Epithelial cell of esophagus (primary cell): ENCODE measurements at places on chromosomes 13 and 19.

DNA sequence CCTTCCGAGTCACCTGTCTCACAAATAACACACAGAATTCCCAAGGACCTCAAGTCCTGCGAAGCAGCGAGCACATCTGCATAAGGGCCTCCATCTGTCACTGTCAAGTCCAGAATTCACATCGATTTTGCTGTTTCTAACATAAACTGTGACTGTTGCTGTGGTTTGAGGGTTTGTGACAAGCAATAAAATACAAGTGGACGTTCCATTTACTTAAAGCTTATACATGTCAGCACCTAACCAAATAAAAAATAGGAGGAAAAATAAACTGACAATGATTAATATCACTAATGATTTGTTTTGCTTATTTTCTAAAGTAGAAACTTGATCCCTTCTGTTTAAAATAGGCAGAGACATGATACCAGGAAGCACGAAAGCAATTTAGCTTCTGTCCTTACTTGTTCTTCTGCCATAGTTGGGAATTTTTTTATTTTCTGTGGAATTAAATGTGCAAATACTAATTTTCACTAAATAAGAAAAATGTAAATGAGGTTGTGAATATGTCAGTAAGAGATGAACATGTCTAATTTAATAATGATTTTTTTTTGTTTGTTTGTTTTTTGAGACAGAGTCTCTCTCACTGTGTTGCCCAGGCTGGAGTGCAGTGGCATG lies 279.1 kb downstream of the FGF9 start:
- DNase-seq: no peak

- DNase-seq: no peak
Observed at GRCh38 chr13:82011355-82011754, 1670.4 kb upstream of the SPRY2 start.

DNA sequence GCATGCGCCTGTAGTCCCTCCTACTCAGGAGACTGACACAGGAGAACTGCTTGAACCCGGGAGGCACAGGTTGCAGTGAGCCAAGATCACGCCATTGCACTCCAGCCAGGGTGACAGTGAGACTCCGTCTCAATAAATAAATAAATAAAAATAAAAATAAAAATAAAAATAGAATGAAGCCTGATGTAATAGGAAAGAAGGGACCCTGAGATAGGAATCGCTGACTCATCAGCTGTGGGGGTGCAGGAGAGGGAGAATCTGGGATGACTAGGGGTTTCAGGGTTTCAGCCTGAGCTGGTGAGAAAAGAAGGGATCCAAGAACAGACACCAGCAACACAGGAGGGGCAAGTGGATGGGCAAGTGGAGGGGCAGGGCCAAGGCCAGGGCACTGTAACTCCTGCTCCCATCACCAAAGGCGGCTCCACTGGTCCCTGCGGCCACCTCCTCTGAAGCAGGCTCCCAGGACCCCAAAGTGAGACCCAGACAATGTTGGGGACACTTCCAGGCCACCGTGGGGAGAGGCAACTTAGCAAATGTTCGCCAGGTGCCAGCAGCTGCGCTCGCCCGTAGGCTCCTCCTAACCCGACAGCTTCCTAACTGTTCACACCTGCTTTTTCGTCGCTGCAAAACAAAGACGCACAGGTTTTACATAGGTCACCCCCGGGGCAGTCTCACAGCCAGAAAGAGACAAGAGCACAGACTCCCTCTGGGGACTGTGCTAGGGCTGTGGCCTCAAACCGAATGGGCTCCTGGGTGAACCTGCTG lies 1.2 kb downstream of the HAUS8 start:
- no peak for DNase-seq

GRCh38 chr13:79194727-79195126 lies 211.3 kb downstream of the RBM26 start:
- DNase-seq: no peak

- no peak for DNase-seq
Observed at GRCh38 chr13:106056851-106057250, 478.6 kb downstream of the EFNB2 start.

GRCh38 chr13:112168761-112169160 lies 101.8 kb downstream of the SOX1 start:
- DNase-seq: no peak

DNA sequence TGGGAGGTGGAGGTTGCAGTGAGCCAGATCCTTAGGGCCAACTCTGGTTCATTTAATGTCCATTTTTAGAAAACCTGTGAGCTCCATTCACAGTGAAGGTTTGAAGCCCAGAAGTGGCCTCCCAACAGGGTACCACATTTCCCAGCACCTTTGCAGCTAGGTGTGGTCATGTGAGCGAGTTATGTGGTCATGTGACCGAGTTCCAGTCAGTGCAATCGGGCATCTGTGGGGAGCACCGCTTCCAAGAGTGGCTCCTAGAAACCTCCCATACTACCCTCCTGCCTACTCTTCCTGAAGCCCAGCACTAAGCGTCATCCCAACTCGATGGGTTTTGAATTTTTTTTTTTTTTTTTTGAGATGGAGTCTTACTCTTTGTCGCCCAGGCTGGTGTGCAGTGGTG lies 663 bp upstream of the PLA2G4C start:
- DNase-seq: no peak

- no peak for DNase-seq
Observed at GRCh38 chr19:7743425-7743841, 3.9 kb downstream of the CD209 start.

DNA sequence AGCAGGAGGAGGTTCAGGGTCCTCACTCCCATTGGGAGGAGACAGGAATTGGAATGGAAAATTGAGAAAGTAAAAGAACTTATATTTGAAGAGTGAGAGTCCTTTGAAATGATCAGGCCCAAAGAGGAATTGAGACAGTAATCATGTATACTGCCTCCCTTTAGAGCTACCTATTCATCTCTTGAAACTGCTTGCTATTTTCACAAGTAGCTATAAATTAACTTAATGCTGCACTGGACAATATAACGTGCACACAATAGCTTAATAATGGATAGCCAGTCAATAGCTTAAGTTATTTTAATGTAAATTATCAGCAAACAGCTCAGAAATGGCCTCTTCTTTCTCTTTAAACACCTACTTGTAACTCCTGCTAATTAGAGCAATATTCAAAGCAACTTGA lies 46.6 kb upstream of the MYCBP2 start:
- no peak for DNase-seq

- no peak for DNase-seq
Observed at GRCh38 chr13:30869491-30869890, 36.6 kb upstream of the MEDAG start.

GRCh38 chr19:17966550-17967256 lies at the start of gene KCNN1:
Gene KCNN1 (plus strand): TSS chr19:17967107. CDS start chr19:17973889, 6,782 bp downstream.
- DNase-seq: no peak

GRCh38 chr13:36173571-36174322 lies 40.6 kb downstream of the SOHLH2 start:
- no peak for DNase-seq

- no peak for DNase-seq
Observed at GRCh38 chr13:113413898-113414282, 39.4 kb downstream of the ADPRHL1 start.

- peak; percentile 53 for DNase-seq
Observed at GRCh38 chr13:28394422-28394821, 100.5 kb downstream of the FLT1 start.

GRCh38 chr13:99307648-99308339 lies 595 bp upstream of the GPR183 start:
- DNase-seq: peak; percentile 91

- DNase-seq: no peak
Observed at GRCh38 chr13:106090001-106090400, 445.5 kb downstream of the EFNB2 start.

DNA sequence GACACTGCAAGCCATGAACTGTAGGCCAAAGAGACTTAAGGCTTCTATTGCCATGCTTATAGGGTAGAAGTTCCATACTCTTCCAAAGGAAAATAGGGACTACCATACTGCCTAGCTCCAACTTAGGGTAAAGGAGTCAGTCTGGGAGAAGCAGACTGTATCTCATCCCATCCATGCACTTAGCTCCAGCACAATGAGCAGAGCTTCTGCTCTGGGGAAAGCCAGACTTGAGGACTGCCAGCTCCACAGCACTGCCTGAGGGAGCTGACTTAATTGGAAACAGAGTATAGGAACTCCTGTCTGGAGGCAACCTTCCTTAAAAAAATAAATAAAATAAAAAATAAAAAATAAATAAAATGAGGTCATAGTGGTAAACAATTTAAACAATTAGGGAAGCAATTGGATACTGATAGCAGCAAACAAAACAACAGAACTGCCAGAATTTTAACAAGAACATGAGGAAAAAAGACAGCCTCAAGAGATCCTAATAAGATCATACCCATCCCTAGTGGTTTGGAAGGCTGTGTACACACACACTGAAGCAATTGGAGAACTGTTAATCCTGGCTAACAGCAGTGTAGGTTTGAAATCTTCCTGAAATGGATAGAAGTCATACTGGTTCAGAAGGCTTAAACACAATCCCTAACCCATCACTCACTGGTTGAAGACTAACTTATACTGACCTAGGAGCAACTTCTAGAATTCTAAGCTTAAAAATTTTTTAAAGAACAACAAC lies 550.1 kb downstream of the TBC1D4 start:
- DNase-seq: no peak

- peak; percentile 7 for DNase-seq
Observed at GRCh38 chr19:30870876-30871275, 478.4 kb downstream of the TSHZ3 start.

DNA sequence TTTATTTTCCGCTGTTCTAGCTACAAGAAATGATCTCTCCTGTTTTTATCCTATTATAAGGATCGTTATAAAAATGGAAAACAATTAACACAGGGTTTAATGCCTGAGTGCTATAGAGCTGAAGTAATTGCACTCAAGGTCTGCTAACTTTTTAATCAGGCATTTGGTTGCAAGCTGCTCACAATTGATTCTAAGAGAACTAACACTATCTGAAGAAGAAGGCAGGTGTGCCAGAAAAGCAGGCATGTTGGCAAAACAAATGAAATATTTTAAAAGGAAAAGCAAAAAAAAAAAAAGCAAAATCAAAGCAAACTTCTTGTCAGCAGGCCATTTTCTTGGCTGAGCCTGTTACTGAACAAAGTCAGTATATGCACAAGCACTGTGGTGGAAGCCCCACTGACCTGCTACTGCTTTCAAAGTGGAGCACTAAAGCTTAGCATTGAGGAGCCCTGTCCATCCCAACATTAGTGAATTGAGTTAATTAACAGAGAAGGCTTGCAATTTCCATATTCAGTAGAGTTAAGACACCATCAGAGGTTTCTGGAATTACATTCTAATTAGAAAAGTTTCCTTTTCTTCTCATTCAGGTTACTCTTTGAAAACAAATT lies 574.2 kb downstream of the PCDH9 start:
- DNase-seq: no peak

- no peak for DNase-seq
Observed at GRCh38 chr13:79034341-79034740, 371.7 kb downstream of the RBM26 start.

DNA sequence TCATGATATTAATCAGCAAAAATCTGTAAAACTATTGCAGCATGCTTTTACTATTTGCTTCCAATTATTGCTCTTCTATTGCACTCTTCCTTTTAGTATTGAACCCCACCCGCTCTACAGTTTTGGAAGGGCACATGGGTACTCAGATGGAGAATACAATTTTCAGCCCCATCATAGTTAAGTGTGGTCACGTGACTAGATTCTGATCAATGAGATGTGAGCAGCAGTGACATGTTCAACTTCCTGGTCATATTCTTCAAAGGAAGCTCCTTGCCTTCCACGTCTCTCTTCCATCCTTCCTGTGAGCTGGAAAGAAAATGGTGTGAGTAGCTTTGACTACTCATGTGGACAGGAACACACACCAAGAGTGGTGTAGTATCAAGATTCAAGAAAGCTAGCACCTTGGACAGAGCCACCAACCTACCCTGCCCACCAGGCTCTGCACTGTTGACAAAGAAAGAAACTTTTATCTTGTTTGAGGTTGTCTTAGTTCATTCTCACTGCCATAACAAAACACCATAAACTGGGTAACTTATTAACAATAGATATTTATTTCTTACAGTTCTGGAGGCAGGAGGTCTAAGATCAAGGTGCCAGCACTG lies 3.8 kb upstream of the FGF14 start:
- DNase-seq: peak; percentile 47

- peak; percentile 29 for DNase-seq
Observed at GRCh38 chr13:110444226-110444653, 117.3 kb downstream of the RAB20 start.

- DNase-seq: no peak
Observed at GRCh38 chr19:2978772-2979171, 1.4 kb downstream of the TLE6 start.

GRCh38 chr13:36453516-36453915 lies 21.2 kb downstream of the CCNA1 start:
- peak; percentile 34 for DNase-seq

DNA sequence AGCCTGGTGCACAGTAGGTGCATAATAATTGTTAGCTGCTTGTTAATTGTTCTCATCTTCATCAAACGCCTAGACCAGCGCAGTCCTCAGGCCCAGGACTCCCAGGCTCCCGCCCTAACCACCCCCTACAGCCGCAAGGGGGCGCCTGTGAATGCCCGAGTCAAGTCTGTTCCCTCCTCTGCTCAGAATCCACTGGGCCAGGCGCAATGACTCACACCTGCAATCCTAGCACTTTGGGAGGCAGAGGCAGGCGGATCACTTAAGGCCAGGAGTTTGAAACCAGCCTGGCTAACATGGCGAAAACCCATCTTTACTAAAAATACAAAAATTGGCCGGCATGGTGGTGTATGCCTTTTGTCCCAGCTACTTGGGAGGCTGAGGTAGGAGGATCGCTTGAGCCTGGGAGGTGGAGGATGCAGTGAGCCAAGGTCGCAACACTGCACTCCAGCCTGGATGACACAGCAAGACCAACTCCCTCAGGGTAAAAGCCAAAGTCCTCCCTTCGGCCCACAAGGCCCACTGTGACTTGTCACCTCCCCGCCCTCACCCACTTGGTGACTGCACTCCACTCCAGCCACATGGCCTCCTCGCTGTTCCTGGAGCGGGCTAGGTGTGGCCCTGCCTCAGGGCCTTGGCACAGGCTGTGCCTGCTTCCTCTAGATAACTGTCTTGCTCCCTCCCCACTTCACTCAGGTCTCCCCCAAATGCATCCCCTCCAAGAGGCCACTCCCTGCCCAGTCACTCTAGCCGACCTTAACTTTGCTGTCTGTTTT lies 9.1 kb downstream of the ZNF653 start:
- DNase-seq: peak; percentile 91

GRCh38 chr19:13212759-13213330 lies 62.6 kb downstream of the IER2 start:
- DNase-seq: peak; percentile 66

GRCh38 chr19:14433554-14434501 lies 722 bp downstream of the PKN1 start:
- DNase-seq: no peak

GRCh38 chr19:18704971-18705370 lies 21.5 kb downstream of the CRTC1 start:
- no peak for DNase-seq

GRCh38 chr19:8074501-8074900 lies 21.9 kb downstream of the CCL25 start:
- DNase-seq: no peak

DNA sequence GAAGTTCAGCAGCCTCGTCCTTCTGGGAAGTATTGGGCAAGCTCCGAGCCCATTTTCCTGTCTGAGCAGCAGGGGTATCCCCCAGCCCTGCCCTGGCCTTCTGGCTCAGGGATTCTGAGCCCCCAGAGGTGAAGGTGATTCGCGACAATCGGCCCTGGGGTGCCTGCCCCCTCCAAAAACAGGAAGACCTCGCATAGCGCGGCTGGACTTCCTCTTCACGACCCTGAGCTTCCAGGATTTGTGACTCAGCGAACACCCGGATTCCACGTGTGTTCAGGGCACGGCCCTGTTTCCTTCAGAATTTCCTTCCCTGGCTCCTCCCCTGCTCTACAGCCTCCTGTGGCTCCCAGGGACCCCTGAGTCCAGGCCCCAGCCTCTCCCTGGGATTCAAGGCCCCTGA lies at the start of gene SEMA6B:
Gene SEMA6B (minus strand): TSS at position 116 of the 400 bp plus-strand sequence. CDS start 1,227 bp downstream, outside the sequence.
- DNase-seq: no peak
